ENCODE measurements at places on chromosomes 5 and 9.

- no peaks in the 10 kb centered on the region for H3K27me3 ChIP-seq
- no peaks in the 10 kb centered on the region for H3K36me3 ChIP-seq
- peaks cover 12% of the 10 kb centered on the region for H3K4me1 ChIP-seq
- no peak overlapping the region for H3K4me3 ChIP-seq
Measured at GRCh38 chr5:131751506-131751905, 45.3 kb downstream of the FNIP1 start.

GRCh38 chr5:15222156-15222555 lies 277.8 kb upstream of the FBXL7 start:
- no peak overlapping the region for H3K27ac ChIP-seq
- no peaks in the 10 kb centered on the region for H3K36me3 ChIP-seq
- no peaks in the 10 kb centered on the region for H3K27me3 ChIP-seq
- no peak for DNase-seq

GRCh38 chr9:35470894-35471293 lies 19.0 kb upstream of the RUSC2 start:
- DNase-seq: peak; percentile 66
- no peak overlapping the region for H3K4me3 ChIP-seq
- peak overlapping the region; percentile 63 for H3K27ac ChIP-seq
- peaks cover 4% of the 10 kb centered on the region for H3K27me3 ChIP-seq
- H3K36me3 ChIP-seq: no peaks in the 10 kb centered on the region

GRCh38 chr5:126801174-126801991 lies 24.4 kb downstream of the LMNB1 start:
- H3K27ac ChIP-seq: peak overlapping the region; percentile 19
- H3K27me3 ChIP-seq: no peaks in the 10 kb centered on the region
- no peak overlapping the region for H3K4me3 ChIP-seq
- H3K36me3 ChIP-seq: peaks cover 4% of the 10 kb centered on the region

GRCh38 chr9:116700882-116701865 lies 14.1 kb downstream of the TRIM32 start:
- no peak for DNase-seq
- no peak overlapping the region for H3K4me3 ChIP-seq
- no peak overlapping the region for H3K27ac ChIP-seq
- H3K36me3 ChIP-seq: peaks cover 39% of the 10 kb centered on the region
- H3K27me3 ChIP-seq: no peaks in the 10 kb centered on the region

DNA sequence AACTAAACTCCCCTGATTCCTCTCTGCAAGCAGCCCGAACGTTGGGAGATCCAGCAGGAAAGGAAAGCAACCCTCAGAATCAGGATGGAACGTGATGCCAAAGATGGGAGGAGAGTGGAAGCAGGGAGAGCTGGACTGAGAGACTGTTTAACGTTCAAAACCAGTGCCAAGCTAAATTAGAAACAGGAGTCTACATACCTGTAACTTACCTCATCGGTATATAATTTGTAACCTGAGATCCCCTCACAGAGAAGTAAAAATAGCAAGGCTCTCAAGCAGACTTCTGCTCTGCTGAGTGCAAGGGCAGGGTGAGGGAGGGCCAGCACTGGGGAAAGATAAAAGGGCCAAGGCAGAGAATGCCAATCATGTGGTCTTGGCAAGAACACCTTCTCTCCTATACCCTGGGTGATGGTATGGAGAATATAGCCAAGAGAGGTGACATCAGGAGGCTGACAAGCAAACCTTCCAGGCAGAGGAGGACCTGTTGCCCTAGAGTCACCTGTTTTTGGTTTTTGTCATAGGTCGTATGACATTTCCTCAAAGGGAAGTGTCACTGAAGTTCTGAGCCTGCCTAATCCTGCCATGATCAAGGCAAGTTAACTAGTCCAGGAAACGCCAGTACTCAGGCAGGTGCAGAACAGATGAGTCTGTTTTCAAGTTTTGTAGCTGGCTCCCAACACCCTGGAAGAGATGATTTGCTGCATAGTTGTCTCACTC lies 472.0 kb downstream of the NFIB start:
- no peaks in the 10 kb centered on the region for H3K36me3 ChIP-seq
- peaks cover 15% of the 10 kb centered on the region for H3K27me3 ChIP-seq
- H3K27ac ChIP-seq: no peak overlapping the region
- no peaks in the 10 kb centered on the region for H3K4me1 ChIP-seq

DNA sequence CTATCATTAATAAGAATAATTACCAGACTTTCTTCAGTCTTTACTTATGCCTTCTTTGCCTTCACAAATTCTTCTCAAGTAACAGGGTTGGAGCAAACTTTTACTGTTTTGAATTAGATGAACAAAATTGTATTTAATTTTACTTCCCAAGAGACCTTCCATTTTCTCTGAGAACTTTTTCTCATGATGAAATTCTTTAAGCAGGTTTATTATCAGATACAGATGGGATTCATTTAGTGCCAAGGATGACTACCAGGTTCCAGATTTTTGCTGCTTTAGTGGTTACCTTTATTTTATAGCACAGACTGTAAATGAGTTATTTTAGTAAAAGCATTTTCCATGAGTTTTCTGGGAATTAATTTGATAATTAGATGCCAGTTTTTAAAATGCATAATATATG lies 125.1 kb downstream of the GDNF start:
- H3K4me1 ChIP-seq: peaks cover 36% of the 10 kb centered on the region
- H3K36me3 ChIP-seq: no peaks in the 10 kb centered on the region
- no peaks in the 10 kb centered on the region for H3K27me3 ChIP-seq
- no peak for DNase-seq
- no peak overlapping the region for H3K4me3 ChIP-seq

- H3K4me1 ChIP-seq: peaks cover 34% of the 10 kb centered on the region
- peak overlapping the region; percentile 19 for H3K27ac ChIP-seq
- H3K27me3 ChIP-seq: no peaks in the 10 kb centered on the region
- no peak overlapping the region for H3K4me3 ChIP-seq
Measured at GRCh38 chr5:53068291-53068836, 41.2 kb downstream of the MOCS2 start.

GRCh38 chr9:121455527-121456239 lies 44.0 kb downstream of the GGTA1 start:
- no peak overlapping the region for H3K4me3 ChIP-seq
- peaks cover 39% of the 10 kb centered on the region for H3K27me3 ChIP-seq
- DNase-seq: no peak
- H3K4me1 ChIP-seq: no peaks in the 10 kb centered on the region
- no peak overlapping the region for H3K27ac ChIP-seq
- no peaks in the 10 kb centered on the region for H3K36me3 ChIP-seq

DNA sequence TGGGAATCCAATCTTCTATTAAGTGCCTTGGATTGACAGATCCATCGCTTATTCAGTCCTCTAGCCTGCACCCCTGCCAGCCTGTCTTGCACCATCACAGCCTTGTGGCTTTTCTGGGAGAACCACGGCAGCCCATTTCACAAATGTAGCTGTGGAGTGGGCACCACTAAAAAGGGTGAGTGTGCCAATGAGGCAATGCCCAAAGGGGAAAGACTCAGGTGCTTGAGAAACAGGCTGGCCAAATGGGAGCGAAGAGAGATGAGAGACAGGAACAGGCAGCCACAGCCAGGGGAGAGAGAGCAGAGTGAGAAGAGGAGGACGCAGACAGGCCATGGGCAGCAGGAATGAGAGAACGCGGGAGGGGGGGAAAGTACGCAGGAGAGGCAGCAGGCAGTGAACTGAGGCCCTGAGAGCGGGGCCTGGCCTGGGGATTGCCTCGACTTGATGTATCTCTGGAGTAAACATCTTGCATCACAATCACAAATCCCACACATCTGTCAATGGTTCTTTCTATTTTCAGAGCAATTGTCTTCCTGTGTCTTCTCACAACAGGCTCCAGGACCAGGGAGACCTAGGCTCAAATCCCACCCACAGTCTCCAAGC lies 173.1 kb downstream of the SYK start:
- no peaks in the 10 kb centered on the region for H3K36me3 ChIP-seq
- peaks cover 3% of the 10 kb centered on the region for H3K27me3 ChIP-seq
- no peak for DNase-seq
- peaks cover 14% of the 10 kb centered on the region for H3K4me1 ChIP-seq
- H3K4me3 ChIP-seq: no peak overlapping the region
- H3K27ac ChIP-seq: no peak overlapping the region

- H3K36me3 ChIP-seq: no peaks in the 10 kb centered on the region
- H3K27ac ChIP-seq: no peak overlapping the region
- no peak for DNase-seq
- H3K4me3 ChIP-seq: no peak overlapping the region
- H3K4me1 ChIP-seq: peaks cover 38% of the 10 kb centered on the region
Measured at GRCh38 chr9:6930827-6931226, 173.1 kb downstream of the KDM4C start.

DNA sequence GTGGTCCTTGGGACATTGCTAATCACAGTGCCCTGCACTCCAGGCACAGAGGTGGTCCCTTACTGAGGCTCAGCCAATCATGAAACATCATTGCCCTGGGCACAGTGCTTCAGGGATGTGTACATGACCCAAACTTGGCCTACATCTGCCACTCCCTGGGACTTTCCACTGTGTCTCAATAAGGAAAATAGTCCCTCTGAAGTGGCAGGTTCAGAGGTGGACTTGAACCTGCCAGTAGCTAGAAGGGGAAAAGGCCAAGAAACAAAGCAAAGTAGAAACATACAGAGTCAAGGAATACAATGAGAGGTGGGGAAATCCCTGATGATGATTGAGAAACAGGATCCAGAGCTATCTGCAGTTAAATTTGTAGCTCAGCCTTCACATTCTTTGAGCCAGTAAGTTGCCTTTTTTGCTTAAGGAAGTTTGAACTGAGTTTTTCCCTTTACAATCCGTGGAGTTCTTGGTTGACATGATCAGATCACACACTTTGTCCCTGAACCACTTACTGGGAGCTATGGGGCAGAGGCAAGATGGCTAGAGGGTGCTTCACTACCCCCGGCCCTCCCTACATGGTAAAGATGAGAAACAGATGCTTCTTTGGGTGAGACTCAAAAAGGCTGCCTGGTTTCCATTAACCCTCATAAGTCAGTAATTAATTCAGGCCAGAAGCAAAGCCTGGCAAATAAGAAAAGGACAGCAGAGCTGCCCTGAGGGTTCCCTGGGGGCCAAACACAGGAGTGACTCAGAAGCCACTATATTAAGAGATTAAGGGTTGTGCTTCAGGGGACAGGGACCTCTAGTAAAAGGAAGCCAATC lies 57.6 kb downstream of the SH3TC2 start:
- no peak for DNase-seq
- H3K4me3 ChIP-seq: no peak overlapping the region
- H3K27ac ChIP-seq: no peak overlapping the region
- peaks cover 3% of the 10 kb centered on the region for H3K27me3 ChIP-seq
- H3K36me3 ChIP-seq: no peaks in the 10 kb centered on the region

- peaks cover 13% of the 10 kb centered on the region for H3K4me1 ChIP-seq
- no peaks in the 10 kb centered on the region for H3K27me3 ChIP-seq
- H3K36me3 ChIP-seq: no peaks in the 10 kb centered on the region
- DNase-seq: peak; percentile 95
Measured at GRCh38 chr5:32462618-32463017, 18.1 kb upstream of the ZFR start.

GRCh38 chr9:128683340-128684064 lies 5.5 kb upstream of the SET start:
- peaks cover 12% of the 10 kb centered on the region for H3K4me1 ChIP-seq
- H3K27me3 ChIP-seq: no peaks in the 10 kb centered on the region
- peak; percentile 71 for DNase-seq
- peak overlapping the region; percentile 85 for H3K4me3 ChIP-seq
- peak overlapping the region; percentile 84 for H3K27ac ChIP-seq
- H3K36me3 ChIP-seq: no peaks in the 10 kb centered on the region

DNA sequence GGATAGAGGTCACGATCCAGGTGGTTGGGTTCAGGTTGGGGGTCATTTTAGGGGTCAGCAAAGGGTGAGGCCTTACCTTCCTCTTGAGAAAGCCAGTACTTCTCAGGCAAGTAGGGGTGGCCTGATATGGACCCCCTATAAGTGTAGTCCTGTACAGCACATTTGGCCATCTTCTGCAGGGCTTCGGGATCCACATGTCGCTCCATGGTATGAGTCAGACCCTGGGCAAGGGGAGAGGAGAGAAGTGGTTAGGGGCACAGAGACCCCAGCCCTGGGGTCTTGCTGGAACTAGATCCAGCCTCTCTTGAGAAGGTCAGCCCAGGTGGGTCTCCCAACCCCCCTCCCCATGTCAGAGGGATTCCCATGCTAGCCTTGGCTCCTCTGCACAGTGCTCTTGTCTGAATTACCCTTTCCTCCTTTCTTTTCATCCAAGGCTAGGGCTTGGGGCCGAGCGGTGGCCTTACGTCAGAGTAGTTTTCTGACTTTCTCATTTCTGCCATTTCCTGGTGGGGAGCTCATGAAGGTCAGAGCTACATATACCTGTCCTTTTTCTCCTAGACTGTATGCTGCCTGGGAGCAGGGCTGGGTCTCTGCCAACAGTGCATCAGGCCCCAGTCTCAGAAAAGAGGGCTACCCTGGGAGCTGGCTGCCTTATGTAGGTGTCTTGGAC lies 9.0 kb upstream of the MYORG start:
- DNase-seq: peak; percentile 57
- H3K4me3 ChIP-seq: no peak overlapping the region
- H3K27me3 ChIP-seq: no peaks in the 10 kb centered on the region
- H3K36me3 ChIP-seq: no peaks in the 10 kb centered on the region
